Breast epithelium (tissue), 4 donors: ENCODE measurements at places on chromosomes 16 and 17.

- DNase-seq, result no peak
These were observed 578.7 kb upstream of the CDH11 start for GRCh38 chr16:65700596-65700995.

DNA sequence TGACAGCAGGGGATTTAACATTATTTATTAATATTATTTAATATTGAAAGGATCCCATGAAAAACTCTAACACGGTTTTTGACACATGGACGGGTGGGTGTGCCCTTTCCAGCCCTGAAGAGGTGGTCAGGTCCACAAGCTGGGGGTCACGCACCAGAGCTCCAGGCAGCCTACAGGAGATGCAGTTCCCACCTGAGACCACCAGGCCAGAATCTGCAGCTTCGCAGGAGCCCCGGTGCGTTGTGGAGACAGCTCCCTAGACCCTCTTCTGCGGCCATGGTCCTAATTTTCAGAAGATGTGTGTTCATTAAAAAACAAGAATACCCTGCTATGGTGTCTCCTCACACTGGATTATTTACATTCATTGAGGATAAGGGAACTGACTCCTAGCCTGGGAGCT lies 331.1 kb downstream of the C16orf95 start:
- no peak for DNase-seq

DNA sequence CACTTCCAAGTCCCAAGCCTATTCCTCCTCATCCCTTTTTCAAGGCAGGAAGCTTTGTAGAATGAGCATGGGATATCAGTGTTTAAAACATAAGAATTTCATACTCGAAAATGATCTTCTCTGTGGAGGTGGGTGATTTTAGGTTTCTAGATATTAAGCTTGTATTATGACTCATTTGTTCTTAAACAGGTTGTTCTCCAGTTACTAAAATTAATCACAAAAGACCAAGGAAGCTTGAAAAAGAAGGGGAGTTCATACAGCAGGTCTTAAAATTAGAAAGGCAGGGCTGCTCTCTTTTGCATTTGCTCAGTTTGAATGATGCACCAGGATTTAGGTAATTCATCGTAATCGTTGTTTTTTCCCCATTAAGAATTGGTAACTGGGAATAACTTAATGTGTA lies 208.7 kb downstream of the PRKCA start:
- no peak for DNase-seq

DNA sequence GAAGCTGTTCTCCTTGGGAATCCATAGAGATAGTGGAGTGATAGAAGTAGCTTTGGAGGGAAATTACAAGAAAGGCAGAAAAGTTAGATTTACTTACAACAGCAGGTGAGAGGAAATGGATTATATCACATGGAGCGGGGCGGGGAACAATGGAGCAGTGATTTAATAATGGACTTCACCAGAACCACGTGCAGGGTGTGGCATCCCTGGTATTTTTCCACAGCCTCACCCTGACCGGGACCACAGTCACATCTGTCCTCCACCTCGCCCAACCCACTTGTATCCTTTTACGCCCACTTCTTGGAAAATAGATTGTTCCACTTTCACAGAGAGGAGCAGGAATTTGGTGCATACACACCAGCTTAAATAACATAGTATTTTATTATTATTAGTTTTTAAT lies 15.9 kb upstream of the CYB5B start:
- DNase-seq, result no peak

GRCh38 chr16:23071196-23072083 lies 77.8 kb downstream of the USP31 start:
- DNase-seq, result no peak

DNA sequence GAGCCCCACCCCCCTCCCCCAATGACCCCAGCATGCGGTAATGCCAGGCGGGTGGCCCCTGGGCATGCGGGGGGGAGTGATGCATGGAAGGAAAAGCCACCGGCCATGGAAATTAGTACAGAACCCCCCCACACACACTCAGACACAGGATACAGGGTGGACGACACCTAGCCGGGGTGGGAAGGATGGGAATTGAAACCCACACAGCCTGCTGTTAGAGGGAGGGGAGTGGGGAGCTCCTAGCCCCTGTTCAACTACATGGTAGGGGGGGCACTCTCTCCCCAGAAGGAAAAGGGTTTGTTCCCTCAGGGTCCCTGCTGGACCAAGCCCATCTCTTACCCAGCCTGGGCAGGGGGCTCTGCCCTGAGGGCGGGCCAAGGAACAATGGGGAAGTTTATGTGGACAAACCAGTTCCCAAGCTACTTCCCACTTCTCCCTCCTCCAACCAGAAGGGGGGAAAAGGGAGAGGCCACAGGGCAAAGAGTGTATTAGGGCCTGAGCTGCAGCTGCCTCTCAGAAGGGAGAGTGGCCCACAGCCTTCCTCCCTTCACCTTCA lies 5.2 kb downstream of the TMUB2 start:
- no peak for DNase-seq

GRCh38 chr17:76558198-76559095 lies 18.6 kb downstream of the PRCD start:
- DNase-seq, result no peak

DNA sequence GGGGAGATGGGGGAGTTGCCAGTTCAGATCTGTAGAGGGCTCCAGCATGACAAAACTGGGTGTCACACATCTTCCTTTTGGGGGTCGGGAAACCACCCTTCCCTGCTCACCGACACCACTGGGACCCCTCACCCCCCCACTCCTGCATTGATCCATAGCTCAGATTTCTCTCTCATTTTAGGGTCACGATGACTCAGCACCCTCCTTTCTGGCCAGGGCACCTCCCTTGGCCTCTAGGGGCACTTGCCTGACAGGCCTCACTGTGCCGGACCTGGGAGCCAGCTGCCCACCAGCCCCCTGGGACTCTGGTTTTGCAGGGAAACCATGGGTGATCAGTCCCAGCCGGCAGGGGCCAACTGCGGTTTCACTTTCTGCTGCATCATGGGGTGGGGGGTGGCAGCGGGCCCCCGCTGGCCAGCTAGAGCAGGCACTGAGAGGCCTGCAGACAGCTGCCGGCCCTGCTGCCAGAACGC lies 239.4 kb downstream of the MRTFB start:
- no peak for DNase-seq

DNA sequence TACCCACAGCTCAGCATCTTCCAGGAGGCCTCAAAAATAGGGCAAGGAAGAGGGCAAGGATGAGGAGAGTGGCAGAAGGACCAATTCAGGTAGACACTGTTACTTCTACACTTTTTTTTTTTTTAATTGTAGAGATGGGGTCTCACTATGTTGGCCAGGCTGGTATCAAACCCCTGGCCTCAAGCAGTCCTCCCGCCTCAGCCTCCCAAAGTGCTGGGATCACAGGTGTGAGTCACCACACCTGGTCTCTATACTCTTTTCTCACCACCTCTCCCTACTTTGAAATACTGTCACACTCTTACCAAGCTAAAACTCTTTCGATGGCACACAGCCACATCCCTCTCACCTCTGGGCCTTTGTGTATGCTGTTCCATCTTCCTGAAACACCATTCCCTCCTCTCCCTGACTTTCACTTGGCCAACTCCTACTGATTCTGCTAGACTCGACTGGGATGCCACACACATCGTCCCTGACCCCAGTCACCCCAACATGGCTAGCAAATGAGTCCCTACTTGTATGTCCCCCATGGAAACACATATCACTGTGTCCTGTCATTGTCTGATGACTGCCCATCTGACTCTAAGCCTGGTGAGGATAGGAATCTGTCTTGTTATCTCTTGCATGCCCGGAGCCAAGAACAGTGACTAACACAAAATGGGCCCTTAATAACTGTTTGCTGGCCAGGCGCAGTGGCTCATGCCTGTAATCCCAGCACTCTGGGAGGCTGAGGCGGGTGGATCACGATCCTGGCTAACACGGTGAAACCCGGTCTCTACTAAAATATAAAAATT lies 7.2 kb upstream of the SLC43A2 start:
- DNase-seq, result no peak

DNA sequence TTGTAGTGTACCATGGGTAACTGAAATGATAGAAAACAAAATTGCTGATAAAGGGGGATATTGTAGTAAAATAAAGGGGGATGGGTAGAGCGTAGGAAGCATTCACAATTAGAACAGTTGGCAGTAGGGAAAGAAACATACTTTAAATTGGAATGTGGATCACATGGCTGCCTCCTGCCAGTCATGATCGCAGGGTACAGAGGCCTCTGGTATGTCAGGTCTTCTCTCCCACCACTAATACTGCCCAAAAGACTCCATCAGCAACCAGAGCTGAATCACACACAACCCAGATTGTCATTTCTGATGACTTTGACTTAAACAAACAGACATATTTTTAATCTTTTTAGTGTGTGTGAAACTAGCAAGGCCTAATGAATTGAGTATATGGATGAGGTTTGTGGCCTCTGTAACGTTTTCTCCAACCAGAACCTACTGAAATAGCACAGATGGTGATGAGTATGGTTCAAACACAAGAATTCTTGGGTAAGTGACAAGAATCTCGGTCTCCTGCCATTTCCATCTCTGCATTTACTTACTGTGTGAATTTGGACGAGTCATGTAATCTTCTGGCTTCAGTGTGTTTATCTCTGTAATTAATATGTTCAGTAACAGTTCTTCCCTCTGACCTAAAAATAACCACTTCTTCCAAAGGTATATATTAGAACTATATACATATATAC lies 112.6 kb downstream of the USP22 start:
- DNase-seq, result no peak

DNA sequence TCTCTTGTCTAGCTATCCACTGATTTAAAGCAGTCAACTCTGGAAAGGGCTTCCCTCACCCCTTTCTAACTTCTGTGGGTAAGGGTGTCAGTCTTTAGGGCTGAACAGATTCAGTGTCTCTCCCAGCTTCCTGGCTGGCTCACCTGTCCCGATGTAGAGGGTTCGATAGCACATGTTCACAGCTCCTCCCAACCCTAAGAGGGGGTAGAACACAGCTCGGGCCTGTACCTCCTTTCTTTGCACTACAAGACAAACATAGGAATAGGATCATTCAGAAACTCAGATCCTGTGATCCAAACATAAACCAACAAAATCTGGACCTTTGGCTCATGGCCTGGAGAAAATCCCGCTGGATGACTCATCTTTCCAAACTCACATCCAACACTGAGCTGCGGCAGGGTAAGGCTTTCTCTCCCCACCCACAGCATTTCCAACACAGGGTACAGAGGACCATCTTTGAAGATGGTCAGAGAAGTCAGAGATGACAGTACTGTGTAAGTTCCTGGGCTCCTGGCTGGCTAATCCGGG lies 5.8 kb upstream of the DHRS13 start:
- no peak for DNase-seq

- no peak for DNase-seq
These were observed 1.2 kb downstream of the TMEM106A start for GRCh38 chr17:43212641-43213490.

GRCh38 chr17:49342575-49342936 lies 19.5 kb downstream of the ZNF652 start:
- DNase-seq, result no peak

DNA sequence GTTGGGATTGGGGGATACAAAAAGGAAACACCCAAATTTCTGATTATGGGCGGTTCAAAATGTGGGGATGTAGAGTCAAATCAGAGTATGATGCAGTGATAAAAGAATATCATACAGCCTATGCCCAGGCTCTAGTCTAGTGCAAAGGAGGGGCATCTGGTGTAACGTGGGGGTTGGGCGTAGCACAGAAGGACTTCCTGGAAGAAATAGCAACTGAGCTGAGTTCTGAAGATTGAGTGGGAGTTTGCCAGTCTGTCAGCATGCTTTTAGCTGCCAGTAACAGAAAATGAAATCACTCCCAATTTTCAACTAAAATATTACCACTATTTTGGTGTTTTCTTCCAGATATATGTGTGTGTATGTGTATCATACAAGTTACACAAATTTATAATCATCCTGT lies 196.9 kb downstream of the SPECC1 start:
- DNase-seq, result no peak

- DNase-seq, result no peak
These were observed 4.1 kb downstream of the VASN start for GRCh38 chr16:4375717-4376116.

GRCh38 chr17:80982426-80982974 lies 9.1 kb upstream of the CHMP6 start:
- no peak for DNase-seq

- DNase-seq, result no peak
These were observed 50.5 kb downstream of the GPR139 start for GRCh38 chr16:20023190-20023589.

- no peak for DNase-seq
These were observed 189.0 kb downstream of the ZFHX3 start for GRCh38 chr16:72858665-72859493.

DNA sequence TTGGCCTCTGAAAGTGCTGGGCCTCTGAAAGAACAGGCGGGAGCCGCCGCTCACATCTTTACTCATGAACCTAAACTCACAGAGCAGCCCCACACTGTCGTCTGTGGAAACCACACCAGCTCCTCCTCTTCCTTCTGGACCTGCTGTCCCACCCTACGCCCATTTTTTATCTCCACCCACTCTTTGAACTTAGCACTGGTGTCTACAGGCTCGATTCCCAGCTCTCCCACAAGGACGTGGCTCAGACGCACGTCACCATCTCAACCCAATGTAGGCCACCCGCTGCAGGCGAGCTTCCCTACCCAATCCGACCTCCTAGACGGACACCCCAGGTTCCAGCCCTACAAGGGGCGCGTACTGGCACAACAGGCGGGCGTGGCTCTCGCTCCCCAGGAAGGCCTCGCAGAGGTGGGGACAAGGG lies 62.2 kb downstream of the NXN start:
- no peak for DNase-seq

DNA sequence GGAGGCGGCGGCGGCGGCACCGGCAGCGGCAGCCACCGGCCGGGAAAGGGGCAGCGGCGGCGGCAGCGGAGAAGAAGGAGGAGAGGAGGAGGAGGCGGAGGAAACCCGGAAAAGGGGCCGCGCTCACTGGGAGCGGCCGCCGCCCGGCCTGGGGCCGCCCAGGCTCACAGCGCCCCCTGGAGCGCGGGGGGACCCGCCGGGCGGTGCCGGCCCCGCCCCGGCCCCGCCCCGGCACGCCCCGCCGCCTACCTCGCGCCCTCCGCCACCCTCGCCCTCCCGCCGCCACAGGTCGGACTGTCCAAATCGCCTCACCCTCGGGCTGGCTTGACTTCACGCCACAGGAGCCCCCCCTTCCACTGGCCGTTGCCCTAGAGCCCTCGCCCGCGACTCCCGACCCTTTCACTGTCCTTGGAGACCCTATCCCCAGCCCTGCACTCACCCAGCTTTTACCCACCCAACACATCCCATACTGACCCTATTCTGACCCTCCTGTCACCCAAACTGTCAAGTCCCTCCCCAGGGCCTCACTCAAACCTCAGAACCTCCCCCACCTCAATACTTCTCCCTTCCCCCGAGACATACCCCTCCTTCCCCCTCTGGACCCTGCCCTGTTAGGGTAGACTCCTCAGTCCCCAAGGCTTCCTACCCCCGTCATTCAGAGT lies at the start of gene CSNK2A2:
Gene CSNK2A2 (minus strand): TSS at position 85 of the 662 bp plus-strand sequence. CDS start 370 bp downstream, outside the sequence.
- peak; percentile 57 for DNase-seq

- no peak for DNase-seq
These were observed 202.2 kb upstream of the NLRP1 start for GRCh38 chr17:5786510-5786875.

DNA sequence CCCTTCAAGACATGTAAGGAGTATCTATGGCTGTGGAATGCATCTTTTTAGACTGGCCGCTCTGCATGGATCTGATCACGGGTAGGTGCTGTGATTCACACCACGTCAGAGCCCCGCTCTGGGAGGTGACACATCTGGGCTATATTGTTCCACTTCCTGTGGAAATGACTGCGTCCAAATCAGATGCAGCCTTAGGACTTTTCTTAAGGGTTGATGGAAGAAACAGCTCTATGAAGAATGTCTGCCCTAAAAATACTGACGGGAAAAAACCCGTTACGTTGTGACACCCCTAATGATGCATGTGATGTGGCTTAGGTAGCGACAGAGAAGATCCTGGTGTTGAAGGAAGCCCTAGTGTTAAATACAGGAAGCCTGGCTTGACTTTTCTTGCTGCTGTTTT lies 12.2 kb downstream of the BANP start:
- DNase-seq, result no peak

- DNase-seq, result no peak
These were observed 606.4 kb upstream of the SALL1 start for GRCh38 chr16:51757505-51757904.
